Activated T-cell treated with anti-CD3 and anti-CD28 coated beads, Interleukin-2, amount 50 U/mL, for 72 hours (primary cell): ENCODE measurements at places on chromosomes 13 and 19. TPM values are rescaled to one million over a fixed set of nuclear protein-coding genes. Genes with fewer than 3 reads are reported as not detected.

GNA15 gene
- total RNA-seq, result 66.5 TPM

KLF1 gene
- 0.19 TPM for total RNA-seq

SPTBN4 gene
- 2.2 TPM for total RNA-seq

SLC25A41 gene
- total RNA-seq, result 0.58 TPM

BICRA gene
- total RNA-seq, result 17.0 TPM

TECR gene
- 106 TPM for total RNA-seq

NAT14 gene
- 20.5 TPM for total RNA-seq

CSNK1G2 gene
- total RNA-seq, result 63.7 TPM

TMEM143 gene
- 26.2 TPM for total RNA-seq

RNF113B gene
- total RNA-seq, result not detected

ZNF578 gene
- 1.9 TPM for total RNA-seq

GALP gene
- not detected for total RNA-seq

RGS9BP gene
- 0.31 TPM for total RNA-seq

RDH8 gene
- not detected for total RNA-seq

NANOS3 gene
- 3.8 TPM for total RNA-seq

MAG gene
- 0.83 TPM for total RNA-seq

CEBPG gene
- total RNA-seq, result 52.1 TPM

TNNI3 gene
- not detected for total RNA-seq

ZNF69 gene
- total RNA-seq, result 2.6 TPM

IZUMO1 gene
- total RNA-seq, result 0.32 TPM

CFAP97D2 gene
- 0.36 TPM for total RNA-seq

CYP2F1 gene
- total RNA-seq, result not detected

RASIP1 gene
- total RNA-seq, result 0.53 TPM

FCGBP gene
- 7.2 TPM for total RNA-seq

C19orf33 gene
- not detected for total RNA-seq

EHD2 gene
- total RNA-seq, result 2.9 TPM

CGB1 gene
- not detected for total RNA-seq

NRTN gene
- 2.7 TPM for total RNA-seq

ZNF525 gene
- total RNA-seq, result 27.0 TPM

NPAS1 gene
- total RNA-seq, result 1.1 TPM

DHRS12 gene
- 8.5 TPM for total RNA-seq

ZNF682 gene
- 14.1 TPM for total RNA-seq

S1PR5 gene
- total RNA-seq, result 0.19 TPM

COL5A3 gene
- 5.0 TPM for total RNA-seq

APC2 gene
- 0.14 TPM for total RNA-seq
